ENCODE measurements at places on chromosomes 5 and 9.

GRCh38 chr9:89602978-89603766 is 1.6 kb upstream of the GADD45G start:
- DNase-seq, result peak; percentile 95

DNA sequence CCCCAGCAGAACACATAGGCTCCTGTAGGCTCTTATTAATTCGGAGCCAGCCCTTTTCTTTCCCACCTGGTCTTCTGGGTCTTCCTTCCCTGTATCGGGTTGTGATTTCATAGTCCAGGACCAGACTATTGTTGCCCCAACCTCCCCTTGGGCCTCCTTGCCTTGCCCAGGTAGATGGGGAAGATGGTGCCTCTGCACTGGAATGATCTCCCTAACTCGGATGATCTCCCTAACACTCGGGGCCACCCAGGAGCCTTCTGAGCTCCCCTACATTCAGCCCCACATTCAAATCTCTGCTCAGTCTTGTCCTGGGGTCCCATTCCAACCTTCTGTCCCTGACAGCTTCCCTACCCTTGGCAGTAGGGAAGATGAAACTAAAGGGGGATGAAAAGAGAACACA is 2.7 kb upstream of the IRF1 start:
- DNase-seq, result no peak

- no peak for DNase-seq
These were observed 19.0 kb downstream of the HMGCS1 start for GRCh38 chr5:43294226-43294625.

DNA sequence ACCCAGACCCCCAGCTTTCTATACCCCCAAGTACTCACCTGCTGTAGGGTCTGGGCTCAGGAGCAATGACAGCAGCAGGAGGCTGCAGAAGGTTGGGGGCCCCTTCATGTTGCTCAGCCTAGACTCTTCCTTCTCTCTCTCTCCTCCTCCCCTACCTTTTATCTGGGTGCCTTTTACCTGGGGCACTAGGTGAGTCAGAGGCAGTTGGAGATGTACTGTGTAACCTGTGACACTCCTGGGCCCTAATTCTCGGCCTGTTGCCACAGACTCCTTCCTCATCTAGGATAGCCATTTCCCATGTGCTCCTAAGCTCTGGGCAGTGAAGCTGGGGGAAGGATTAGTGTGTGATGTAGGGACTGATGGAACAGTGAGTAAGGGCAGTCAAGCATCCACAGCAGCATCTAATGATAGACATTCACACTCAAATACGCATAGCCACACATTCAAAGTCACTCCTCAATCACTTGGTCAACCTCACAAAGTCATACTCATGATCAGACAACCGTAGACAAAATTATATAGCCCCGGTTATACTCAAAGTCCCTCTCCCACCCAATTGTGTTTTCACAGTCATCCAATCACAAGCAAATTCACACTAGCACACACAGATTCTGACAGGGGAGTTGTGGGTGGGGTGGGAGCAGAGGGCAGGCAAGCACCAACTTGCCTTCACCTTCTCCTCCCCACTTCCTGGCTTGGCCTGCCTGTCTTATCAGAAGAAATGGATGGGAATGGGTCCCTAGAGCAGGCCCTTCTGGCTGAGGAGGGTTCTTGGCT is at the start of gene CCL27:
CCL27 (minus strand) TSS at position 132 of the 777 bp plus-strand sequence; CDS start at position 108, 24 bp downstream.
- DNase-seq, result no peak

GRCh38 chr9:127185931-127186781 is 63.7 kb upstream of the ANGPTL2 start:
- DNase-seq, result no peak

GRCh38 chr9:111040494-111040893 is 2.2 kb upstream of the LPAR1 start:
- DNase-seq, result no peak

GRCh38 chr5:73821003-73821402 is 195.0 kb downstream of the ARHGEF28 start:
- DNase-seq, result no peak

- DNase-seq, result no peak
These were observed 43.2 kb upstream of the ANKRD33B start for GRCh38 chr5:10520706-10521105.

DNA sequence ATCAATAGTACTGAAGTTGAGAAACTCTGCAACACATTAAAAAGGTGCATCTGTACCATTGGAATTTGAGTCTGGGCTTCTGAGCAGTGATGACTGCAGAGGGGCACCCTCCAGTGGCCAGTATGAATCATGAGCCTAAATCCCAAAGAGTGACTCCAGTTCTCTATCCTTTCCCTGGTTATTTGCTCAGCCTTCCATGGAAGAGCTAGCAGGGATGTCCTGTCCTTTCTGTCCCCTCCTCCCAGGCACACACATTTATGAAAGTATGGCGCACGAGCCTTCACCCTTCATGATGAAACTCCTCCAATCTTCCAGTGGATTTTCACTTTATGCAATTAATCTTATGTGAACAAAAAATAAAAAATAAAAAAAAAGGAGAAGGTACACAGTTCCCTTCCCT is 81.0 kb downstream of the ESM1 start:
- DNase-seq, result no peak

GRCh38 chr5:143850050-143850683 is 38.2 kb downstream of the HMHB1 start:
- DNase-seq, result peak; percentile 22
